ENCODE measurements at places on chromosomes 5 and 9.
A peak's percentile ranks its signal among the peaks of the same experiment; 100 is the strongest.

DNA sequence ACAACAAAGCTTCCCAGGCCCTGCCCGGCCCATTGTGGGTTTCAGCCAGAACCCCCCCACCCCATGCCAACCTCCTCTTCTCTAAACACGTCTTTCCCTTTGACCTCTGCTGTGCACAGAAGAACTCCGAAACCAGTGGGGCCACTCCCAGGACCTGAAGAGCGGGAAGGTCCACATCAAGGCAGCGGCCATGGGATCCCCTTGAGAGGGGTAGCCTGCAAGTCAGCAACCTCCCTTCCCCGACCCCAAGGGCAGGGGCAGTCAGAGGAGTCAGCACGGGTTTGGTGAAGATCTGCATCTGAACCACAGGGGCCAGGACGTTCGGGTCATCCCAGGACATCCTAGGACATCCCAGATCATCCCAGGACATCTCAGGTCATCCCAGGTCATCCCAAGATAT, 379.9 kb upstream of the IRX4 start:
- DNase-seq, result no peak

DNA sequence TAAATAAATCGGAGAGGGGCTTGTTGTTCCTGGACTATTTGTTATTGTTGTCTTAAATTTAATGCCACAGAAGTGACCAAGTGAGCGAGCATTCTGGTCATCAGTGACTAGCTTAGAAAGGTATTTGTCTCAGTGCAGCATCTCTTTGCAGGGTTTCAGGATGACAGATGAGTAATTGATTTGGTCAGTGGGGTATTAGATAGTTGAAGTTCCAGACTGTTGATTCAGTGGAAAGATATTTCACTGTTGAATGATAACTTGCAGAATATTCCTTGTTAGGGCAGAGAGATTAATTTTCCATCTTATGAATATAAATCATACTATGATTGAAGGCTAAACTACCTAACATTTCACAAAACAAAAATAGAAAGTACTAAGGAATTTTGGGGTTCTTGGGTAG, 122.4 kb downstream of the TRIO start:
- DNase-seq, result peak; percentile 60

- DNase-seq, result no peak
Measured at GRCh38 chr9:109602987-109603386, 104.9 kb upstream of the PTPN3 start.

GRCh38 chr5:76714751-76715485, 1.0 kb upstream of the F2R start:
- DNase-seq, result peak; percentile 42

GRCh38 chr9:19162956-19163355, 35.7 kb upstream of the PLIN2 start:
- DNase-seq, result peak; percentile 68

DNA sequence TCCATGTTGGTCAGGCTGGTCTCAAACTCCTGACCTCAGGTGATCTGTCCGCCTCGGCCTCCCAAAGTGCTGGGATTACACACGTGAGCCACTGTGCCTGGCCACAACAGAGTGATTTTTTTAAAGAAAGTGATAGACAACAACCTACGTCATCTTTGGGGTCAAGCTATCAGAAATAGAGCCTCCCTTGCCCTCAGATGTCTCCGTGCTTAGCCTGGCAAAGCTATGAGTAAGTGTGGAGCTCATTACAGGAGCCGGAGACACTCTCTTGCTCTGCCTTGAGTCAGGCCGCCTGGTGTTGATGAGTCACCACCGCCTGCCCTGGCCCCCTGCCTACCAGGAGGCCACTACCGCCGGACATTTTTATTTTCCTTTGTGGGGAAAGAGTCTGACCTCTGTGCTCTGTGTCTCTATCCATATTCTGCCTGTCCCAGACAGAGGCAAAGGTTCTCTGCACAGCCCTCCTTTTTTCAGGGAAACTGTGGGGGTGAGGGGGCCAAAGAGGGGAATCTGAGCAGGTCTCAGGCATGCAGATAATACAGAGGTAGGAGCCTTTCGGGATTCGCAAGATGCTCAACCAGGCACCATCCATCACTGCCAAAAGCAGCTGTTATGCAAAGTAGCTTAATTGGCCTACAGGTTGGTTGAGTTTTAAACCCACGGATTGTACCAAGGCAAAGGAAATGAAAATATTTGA, 123.7 kb upstream of the CPEB4 start:
- DNase-seq, result peak; percentile 97

- DNase-seq, result peak; percentile 49
Measured at GRCh38 chr9:22044583-22044982, 35.5 kb upstream of the CDKN2B start.

GRCh38 chr5:119250946-119251901, 104.6 kb upstream of the TNFAIP8 start:
- no peak for DNase-seq

GRCh38 chr9:13967438-13967837, 346.5 kb downstream of the NFIB start:
- no peak for DNase-seq

GRCh38 chr5:125600559-125600958, 822.6 kb upstream of the GRAMD2B start:
- no peak for DNase-seq

GRCh38 chr5:61534481-61535267, 202.6 kb downstream of the ZSWIM6 start:
- DNase-seq, result no peak

GRCh38 chr5:180345781-180346180, 7.4 kb downstream of the GFPT2 start:
- DNase-seq, result no peak

GRCh38 chr9:89839449-89839848, 234.6 kb downstream of the GADD45G start:
- no peak for DNase-seq

GRCh38 chr5:2335125-2335732, 416.2 kb downstream of the IRX2 start:
- no peak for DNase-seq

- DNase-seq, result no peak
Measured at GRCh38 chr9:126475933-126476555, 137.7 kb upstream of the LMX1B start.

GRCh38 chr5:33441241-33442177, 744 bp downstream of the TARS1 start:
- peak; percentile 82 for DNase-seq

DNA sequence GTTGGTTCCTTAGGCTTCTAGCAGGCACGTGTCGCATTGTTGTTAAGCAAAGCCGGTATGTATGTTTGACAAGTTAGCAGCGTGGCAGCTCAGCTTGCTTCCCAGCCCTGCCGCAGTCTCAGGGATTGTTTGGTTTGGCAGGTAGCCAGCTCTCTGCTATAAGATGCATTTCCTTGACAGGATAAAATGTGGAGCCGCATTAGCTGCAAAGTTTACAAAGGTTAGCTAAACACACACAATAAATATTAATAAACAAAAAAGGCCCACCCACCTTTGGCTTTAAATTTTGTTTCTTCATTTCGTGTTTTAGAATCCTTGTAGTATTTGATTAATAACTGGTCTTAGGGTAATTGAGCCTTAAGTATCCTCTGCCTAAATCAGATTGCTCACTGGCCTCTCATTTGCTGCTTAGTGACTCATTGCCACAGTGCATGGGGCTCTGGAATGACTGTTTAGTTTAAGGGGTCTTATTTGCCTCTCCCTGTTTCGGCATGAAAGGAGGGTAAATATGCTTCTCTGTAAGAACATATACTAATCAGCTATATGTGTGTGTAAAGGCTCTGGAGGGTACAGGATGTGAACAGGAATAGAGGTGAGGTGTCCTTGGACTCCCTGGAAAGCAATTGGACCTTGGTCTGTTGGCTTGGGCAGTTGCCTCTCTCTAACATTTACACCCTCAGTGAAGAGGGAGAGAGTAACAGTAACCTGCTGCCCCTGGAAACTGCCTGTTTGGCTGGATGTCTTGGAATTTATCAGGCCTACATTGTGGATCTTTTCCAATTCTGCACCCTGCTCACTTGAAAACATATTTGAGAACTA, 122.0 kb downstream of the GDNF start:
- peak; percentile 93 for DNase-seq

DNA sequence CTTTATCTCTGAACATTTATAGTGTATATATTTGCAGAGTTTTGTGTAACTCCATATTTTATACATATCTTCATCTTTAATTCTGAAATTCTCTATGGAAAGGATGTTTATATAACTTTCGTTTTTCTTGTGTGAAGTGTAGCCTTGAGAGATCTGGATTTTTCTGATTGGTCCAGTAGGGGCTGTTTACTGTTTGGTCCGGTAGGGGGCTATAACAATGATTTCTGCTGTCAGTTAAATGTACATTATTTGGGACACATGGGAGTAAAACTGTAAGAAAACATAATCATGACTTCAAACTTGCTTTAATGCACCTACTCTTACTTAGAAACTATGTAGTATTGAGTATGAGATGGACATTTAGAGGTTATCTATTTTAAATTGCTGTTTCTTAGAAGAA, 527.1 kb upstream of the ARRDC3 start:
- DNase-seq, result no peak

GRCh38 chr9:111925017-111925770, 28.6 kb downstream of the UGCG start:
- DNase-seq, result no peak

- DNase-seq, result no peak
Measured at GRCh38 chr9:22975951-22976350, 529.3 kb downstream of the DMRTA1 start.

- DNase-seq, result peak; percentile 92
Measured at GRCh38 chr5:156475182-156476157, 148.5 kb downstream of the SGCD start.

DNA sequence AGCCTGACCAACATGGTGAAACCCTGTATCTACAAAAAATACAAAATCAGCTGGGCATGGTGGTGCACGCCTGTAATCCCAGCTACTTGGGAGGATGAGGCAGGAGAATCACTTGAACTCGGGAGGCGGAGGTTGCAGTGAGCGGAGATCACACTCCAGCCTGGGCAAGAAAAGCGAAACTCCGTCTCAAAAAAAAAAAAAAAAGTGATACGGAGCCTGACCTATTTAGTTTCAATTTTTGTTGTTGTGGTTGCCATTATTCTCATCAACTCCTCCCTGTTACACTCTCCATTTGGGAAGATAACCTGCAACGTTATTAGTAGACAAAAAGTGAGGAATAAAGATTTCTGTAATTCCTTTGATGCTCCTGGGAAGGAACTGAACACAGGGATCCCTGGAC, 1.3 kb downstream of the STOM start:
- no peak for DNase-seq

DNA sequence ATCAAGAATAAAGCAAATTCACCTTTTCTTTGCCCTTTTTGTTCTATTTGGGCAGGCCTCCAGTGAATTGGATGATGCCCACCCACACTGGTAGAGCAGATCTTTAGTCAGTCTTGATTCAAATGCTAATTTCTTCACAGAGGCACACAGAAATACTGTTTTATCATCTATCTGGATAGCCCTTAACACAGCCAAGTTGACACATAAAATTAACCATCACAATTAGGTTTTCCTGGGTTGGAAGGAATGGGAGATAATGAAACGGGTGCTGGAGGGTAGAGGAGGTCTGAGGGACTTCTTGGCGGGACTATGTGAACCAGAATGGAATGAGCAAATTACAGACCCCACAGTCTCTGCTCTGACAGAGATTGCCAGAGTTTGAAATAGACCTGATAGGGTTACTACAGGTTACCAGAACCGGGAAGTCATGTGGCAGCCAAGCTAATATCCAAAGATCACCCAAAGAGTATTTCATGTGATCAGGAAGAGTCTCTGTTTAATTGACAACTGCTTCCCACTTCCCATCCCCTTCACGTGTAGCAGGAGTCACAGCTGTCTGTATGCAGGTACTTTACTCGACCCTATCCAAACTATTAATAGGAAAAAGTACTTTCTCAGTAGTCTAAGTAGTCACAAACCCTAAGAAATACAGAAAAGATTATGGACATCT, 20.0 kb upstream of the TMEM161B start:
- DNase-seq, result no peak

DNA sequence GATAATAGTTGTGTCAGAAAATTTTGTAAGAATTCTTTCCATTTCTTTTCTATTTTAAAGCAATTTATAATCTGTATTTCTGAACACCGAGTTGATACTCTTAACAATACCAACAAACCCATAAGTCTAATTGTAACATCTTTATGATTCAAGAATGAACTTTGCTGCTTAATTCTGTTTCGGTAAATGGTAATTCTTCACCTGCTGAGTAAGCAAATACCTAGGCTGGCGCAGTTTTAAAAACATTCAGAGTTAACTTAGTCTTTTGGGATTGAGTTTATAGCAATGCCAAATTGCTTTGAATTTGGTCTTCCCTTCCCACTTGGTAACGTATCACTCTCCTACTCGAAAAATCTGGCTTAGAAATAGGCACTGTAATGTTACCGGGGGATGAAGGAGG, 223.0 kb downstream of the MARCHF11 start:
- no peak for DNase-seq

DNA sequence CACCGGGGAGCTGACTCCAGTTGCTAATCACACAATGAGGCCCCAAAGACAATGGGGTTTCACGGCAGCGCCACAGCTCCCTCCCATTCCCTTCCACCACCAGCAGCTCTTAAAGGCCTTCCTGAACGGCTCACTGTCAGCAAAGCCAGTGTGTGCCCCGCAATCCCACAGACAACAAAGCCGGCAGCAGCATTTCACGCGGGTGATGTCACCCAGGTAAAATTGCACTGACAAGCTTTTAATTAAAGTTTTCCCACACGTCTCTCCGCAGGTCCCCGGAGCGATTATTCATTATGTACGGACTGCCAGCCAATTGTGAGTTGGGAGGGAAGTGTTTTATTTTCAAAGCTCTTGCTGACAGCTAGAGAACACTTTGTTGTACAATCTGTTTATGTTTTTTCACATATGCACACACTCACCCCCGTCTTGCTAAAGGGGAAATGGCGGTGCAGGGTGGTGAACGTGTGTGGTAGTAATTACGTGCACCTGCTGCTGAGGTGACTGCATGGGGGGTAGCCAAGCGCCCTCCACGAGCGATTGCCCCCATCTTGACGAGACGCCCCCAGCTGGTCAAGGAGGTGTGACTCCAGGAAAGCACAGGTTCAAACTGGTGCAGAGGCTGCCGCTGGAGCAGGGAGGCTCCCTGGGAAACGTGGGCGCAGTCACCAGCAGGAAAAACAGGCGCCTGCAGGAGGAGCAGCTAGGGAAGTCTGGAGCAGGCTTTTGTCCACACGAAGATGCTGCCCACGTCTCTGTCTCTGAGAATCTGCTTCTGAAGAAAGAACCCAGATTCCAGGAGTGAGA, 65.0 kb downstream of the IRX2 start:
- DNase-seq, result no peak

DNA sequence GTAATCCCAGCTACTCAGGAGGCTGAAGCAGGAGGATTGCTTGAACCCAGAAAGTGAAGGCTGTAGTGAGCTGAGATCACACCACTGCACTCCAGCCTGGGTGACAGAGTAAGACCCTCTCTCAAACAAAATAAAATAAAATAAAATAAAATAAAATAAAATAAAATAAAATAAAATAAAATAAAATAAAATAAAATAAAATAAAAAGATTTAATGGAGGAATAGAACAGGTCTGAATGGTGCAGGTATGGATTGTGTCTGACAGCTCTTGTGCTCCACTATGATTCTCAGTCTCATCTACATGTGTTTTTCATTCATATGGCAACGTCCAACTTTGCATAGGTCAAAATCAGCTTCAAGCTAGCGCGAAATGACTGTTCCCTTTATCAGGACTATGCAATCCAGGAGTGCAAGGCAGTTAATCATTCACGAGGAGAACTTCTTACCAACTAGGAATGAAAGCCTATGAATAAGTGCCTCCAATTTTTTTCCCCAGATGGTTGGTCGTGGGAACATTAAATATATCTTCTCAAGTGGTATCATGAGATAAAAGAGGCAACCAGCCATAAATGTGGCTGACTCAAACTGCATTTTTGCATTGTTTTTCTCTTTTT, 1392.3 kb upstream of the CDH9 start:
- no peak for DNase-seq

- DNase-seq, result peak; percentile 46
Measured at GRCh38 chr5:109739741-109740728, 50.3 kb downstream of the MAN2A1 start.
